ENCODE measurements at places on chromosomes 5 and 9.

DNA sequence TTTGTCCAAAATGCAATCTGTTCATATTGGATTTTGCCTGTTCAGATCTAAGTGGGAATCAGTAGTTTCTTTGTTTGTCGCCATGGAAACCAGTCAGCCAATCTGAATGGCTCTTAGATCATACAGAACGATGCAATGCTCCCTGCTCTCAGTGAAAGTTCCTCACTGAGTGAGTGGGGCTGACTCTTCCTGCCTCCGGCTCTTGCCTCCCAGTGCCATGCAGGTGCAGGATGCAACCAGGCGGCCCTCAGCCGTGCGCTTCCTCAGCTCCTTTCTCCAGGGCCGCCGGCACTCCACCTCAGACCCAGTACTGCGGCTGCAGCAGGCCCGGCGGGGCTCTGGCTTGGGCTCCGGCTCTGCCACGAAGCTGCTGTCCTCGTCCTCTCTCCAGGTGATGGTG lies at the start of gene PTPDC1:
Gene PTPDC1 (plus strand): TSS at position 151 of the 400 bp plus-strand sequence. CDS start 67 bp downstream, at position 218.
- DNase-seq = no peak

DNA sequence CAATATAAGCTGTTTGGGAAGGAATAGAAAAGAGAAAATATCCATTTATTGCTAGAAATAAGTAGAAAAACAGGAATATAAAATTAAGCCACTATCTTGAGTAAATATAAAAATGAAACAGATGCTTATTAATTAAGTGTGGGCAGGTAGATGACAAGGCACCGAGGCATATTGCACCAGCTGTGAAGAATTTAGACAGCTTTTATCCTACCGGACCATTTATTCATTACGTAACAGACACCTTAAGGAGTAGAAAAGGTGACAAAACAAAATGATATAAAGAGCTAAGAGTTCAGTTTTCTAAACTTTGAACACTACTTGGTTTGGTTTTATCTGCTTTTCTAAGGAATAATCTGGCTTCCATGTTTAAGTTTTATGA lies 404.1 kb downstream of the PTPRD start:
- no peak for DNase-seq

DNA sequence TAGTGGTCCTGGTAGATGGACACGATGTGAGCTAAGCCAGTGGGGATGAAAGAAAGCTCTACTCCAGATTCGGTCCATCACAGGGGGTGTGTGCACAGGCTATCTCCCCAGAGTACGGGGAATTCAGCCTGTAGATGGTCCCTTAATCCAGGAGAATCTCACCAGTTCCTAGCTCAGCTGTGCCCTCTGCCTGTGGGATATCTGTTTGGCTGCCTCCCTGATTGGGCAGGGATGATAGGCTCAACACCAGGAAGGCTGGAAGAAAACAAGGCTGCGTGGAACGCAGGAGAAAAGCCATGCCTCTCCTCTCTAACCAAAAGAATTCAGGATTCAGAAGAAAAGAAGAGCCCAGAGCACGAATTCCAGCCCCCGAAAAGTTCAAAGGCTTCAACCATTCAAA lies 40.9 kb downstream of the VLDLR start:
- no peak for DNase-seq

- no peak for DNase-seq
These were observed 392.5 kb downstream of the KDM4C start for GRCh38 chr9:7150153-7150890.

DNA sequence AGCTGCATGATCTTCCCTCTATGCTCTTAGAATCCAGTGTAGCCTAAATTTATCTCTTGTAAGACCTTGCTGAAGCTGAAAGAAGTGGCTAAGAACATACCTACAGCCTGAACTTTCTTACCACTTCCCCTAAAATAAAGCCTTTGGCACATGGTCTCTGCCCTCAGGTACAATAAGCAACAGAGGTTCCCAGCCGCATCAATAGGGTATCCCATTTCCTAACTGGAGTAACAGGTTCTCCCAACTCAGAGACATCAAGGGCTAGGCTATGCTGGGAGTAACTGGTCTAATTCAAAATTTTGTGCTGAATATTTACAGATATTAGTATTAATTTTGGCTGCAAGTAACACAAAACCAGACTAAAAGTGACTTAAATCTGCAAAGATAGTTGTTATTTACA lies 335.8 kb upstream of the TRPC7 start:
- DNase-seq = no peak

DNA sequence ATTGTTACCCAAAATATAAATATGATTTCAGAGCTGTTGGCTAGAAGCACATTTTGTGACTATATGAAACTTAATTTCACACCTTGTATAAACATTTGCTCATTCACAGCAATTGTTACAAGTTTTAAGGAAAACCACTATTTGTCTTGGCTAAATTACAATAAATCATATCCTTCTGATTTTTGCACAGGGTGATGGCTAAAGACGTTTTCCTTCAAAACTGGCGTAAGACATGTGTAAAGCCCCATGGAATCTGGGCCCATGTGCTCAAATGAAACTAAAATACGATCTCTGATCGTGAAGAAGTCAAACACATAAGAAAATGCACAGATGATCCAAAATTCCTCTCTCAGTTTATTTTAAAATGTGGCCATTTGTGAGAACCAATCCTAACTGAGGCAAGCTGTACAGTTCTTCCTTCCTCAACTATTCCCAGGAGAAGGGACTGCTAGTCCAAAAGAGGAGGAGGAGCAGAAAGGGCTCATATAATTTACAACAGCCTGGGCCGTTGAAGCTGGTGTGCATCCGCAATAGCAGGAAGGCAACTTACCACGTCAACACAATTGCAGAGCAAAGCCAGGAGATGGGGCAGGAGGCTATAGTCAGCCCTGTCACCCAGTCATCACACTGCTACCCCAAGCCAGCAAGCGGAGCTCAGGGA lies 98.4 kb downstream of the MED27 start:
- DNase-seq = no peak
